ENCODE measurements at places on chromosomes 7 and 10.

DNA sequence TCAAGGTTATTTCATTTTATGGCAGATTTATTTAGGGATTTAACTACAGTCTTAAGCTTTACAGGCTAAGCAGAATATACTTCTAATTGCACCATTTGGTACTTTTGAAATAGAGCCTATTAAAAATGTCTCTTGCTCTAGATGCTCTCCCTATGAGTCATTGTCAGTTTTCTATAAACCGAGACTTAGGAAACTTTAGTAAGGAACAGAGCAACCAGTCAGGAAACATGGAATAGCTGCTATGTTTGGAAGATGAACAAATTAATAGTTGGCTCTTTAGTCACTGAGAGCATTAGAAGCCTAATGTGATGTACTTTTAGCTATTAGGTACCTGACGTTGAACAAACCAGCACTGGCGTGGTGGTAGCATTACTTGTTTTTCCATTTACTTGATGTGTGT, 35.3 kb downstream of the INPP5F start:
- peak; percentile 74 for DNase-seq

GRCh38 chr10:75469006-75469616, 37.7 kb downstream of the LRMDA start:
- peak; percentile 83 for DNase-seq

DNA sequence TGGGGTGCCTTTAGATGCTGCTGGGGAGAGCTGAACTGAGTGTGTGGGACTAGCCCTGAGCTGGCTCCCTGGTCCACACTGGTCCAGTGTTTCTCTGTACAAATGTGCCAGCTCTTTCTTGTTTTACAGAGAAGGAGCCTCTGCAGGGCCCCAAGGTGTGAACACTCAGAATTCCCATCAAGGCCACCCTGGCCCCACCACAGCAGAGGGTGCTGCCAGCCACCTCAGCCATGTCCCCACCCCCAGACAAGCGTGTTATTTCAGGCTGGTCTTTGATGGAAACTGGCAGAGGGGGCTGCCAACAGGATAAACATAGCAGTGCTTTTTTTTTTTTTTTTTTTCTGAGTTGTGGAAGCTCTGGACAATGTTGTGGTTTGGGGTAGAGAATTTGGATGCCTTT, 68.5 kb upstream of the LRRC18 start:
- no peak for DNase-seq

DNA sequence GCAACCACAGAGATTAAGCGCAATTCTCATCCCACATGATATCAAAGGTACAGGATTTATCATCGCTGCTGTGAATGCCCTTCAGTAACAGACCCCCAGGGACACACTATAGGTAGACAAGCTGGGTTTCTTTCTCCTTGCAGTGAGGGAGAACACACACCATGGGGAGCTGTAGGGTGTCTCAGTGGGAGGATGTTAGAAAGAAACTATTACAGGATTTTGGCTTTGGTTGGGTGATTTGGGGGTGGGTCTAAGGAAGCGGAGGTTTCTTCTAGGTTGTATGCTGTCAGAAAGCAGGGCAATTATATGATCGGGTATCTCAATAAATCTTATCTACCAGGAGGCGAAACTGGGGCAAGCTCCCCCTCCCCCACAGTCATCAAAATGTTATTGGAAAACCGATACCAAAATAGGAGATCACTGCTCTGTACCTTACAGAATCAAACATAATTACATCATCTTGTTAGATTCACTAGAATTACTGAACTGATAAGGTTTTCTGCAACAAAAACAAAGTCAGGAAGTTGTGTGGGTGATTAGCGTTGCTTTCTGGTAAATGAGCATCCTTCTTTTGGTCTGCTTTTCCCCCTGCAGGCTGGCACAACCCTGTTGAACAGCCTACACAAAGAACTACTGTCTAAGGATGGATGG, 209.7 kb downstream of the TEX36 start:
- DNase-seq, result no peak

- DNase-seq, result no peak
Measured at GRCh38 chr10:30581779-30582380, 47.7 kb downstream of the LYZL2 start.

GRCh38 chr10:119502209-119502608, 40.3 kb downstream of the RGS10 start:
- DNase-seq, result no peak

- DNase-seq, result no peak
Measured at GRCh38 chr7:97246317-97246716, 128.8 kb downstream of the SDHAF3 start.

GRCh38 chr10:34811968-34812514, 3.1 kb downstream of the PARD3 start:
- DNase-seq, result no peak

DNA sequence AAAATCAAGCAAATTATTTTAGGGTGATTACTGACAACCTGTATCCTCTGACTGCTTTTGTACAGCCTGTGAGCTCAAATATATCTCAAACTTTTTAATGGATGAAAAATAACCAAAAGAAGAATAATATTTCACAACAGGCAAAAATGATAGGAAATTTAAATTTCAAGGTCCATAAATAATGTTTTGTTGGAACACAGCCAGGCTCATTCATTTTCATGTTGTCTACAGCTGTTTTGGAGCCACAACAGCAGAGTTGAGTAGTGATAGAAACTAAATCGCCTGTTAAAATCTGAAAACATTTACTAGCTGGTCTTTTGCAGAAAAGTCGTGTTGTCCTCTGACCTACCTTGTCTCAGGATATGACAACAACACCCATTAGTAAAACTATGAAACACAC, 75.9 kb downstream of the GLI3 start:
- no peak for DNase-seq

- no peak for DNase-seq
Measured at GRCh38 chr10:113716109-113716910, 35.2 kb upstream of the PLEKHS1 start.

DNA sequence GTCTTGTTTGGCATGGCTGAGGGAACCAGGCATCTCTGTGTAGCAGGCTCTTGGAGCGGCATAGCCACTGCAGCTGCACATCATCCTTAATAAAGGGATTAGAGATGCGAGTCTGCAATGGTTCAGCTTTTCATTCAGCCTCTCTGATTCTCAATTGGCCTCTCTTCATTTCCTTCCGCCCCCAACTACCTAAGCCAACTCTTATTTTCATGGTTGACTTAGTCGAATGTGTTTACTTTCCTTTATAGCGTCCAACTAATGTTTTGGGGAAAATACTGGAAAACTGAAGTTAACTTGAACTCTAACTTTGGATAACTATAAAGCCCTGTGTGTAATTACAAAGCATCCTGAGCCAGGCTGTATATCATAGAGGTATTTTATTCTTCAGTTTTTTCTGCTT, 202.2 kb upstream of the KIAA1217 start:
- DNase-seq, result no peak
